Midbrain (tissue), 1 donor: ENCODE measurements at places on chromosomes 5 and 9.

DNA sequence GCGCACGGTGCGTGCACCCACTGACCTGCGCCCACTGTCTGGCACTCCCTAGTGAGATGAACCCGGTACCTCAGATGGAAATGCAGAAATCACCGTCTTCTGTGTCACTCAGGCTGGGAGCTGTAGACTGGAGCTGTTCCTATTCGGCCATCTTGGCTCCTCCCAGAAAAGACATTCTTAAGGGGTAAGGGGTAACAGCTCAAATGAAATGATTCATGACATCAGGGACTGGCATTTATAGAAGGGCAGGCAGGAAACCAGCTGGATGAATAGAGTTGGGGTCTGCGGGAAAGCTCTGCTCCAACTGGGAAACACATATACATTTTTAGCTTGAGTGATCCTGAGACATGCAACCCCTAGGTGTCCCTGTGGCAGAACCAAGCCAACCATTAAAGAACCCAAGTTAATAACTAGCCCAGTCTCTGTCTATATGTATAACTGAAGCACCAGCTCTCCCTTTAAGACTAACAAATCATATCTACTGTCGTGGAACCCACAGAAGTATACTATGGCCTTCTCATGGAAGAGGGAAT lies 119.3 kb downstream of the LMNB1 start:
- no peak for DNase-seq

DNA sequence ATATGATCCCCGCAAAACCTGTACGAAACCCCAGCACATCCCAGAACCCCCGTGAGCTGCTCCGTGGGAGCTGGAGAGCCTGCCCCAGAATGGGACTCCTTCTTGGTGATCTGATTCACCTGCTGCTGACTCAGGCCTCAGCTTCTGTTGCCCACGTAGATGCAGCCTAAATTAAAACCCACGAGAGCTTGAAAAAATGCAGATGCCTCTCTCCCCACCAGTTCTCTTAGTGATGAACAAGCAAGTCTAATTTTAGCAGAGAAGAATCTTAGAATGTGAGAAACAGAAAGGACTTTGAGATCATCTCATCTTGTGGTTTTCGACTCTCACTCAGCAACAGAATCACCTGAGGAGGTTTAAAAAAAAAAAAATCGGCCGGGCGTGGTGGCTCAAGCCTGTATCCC lies 57.6 kb downstream of the TMOD1 start:
- DNase-seq = no peak

DNA sequence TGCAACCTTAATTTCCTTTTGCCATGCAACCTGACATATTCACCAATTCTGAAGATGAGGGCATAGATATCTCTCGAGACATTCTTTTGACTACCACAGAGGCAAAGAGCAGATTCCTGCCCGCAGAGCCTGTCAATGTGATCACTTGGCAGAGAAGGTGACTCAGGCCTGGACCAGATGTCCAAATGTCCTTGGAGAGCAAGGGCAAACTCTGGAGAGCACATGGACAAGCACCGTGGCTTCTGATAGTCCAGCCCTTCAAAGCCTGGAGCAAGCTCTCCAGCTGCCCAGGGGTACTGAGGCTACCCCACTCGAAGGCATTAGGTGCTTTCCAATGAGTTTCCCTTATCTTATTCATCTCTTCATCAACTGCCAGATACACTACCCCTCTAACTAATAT lies 50.4 kb upstream of the ALDH1B1 start:
- DNase-seq = no peak

- DNase-seq = no peak
Measured at GRCh38 chr5:149666212-149666852, 63.8 kb upstream of the PPARGC1B start.

GRCh38 chr5:87717761-87718160 lies 305.0 kb upstream of the CCNH start:
- DNase-seq = no peak

DNA sequence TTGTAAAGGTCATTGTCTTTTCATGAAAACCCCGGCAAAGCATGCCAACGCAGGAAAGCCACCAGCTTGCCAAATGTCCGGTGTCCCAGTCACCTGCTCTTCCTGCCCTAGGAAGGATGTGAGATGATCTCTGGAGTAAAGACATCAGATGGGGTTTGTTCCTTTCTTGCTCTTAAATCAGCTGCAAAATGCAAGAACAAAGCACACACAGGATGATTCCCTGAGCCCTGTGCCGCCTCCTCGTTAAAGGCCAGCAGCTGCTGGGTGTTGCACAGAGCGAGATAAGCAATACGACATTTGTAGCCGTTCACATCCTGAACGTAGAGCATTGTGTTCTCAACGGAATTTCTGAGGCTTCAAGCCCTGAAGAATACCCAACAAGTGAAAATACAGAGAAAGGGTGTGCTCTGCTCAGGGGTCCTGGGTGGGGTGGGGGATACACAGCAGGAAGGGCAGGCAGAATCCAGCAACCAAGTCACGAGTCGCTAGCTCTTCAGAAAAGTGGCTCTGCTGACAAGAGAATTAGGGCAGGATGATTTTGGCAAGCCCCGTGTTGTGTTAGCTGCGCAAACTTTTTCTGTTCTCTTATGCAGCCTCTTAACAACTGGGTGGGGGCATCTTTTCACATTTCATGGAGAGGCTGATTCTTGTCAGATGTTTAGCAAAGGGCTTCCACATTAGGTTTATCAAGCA lies 229.2 kb upstream of the MAP3K1 start:
- no peak for DNase-seq

- no peak for DNase-seq
Measured at GRCh38 chr9:135583688-135584011, 22.1 kb downstream of the PAEP start.

GRCh38 chr9:93141771-93142483 lies 7.9 kb upstream of the NINJ1 start:
- DNase-seq = no peak

DNA sequence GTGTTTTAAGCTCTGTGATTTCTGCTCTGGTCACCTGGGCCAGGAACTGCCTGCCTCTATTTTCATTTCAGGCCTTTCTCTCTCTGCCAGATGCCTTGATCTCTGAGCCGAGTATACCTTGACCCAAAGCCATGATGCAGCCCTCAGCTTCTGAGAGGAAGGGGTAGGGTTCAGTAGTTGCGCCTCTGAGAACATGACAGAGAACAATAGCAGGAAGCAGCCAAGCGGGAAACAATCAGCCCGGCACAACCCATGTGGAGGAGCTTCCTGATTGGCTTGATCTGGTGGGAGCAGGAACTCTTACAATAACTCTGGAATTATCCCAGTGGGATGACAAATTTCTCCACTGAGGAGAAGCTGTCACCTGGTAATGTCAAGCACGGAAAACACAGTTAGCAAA lies 127.4 kb downstream of the PALM2AKAP2 start:
- DNase-seq = peak; percentile 34

DNA sequence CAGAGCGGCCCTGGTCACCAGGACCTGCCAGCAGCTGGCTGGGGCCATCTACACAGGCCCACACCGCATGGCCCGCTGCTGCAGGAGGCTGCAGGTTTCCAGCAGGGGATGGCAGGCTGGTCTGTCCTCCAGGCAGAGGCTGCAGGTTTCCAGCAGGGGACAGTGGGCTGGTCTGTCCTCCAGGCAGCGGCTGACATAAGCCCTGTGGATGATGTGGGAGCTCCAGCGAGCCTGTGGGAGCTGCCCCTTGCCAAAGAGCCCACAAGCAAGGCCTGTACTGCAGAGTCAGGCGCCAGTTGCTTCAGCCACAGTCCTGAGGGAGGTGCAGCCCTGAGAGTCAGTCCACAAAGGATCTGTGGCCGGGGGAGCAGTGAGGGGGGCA lies 18.5 kb downstream of the TPPP start:
- no peak for DNase-seq

DNA sequence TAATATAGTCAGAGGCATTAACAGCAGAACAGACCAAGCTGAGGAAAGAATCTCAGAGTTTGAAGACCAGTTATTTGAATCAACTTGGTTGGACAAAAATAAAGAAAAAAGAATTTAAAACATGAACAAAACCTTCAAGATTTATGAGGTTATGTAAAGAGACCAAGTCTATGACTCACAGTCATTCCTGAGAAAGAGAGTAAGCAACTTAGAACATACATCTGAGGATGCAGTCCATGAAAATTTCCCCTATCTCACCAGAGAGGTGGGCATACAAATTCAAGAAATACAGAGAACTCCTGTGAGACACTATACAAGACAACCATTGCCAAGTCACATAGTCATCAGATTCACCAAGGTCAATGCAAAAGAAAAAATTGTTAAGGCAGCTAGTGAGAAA lies 17.4 kb upstream of the C9orf72 start:
- no peak for DNase-seq

DNA sequence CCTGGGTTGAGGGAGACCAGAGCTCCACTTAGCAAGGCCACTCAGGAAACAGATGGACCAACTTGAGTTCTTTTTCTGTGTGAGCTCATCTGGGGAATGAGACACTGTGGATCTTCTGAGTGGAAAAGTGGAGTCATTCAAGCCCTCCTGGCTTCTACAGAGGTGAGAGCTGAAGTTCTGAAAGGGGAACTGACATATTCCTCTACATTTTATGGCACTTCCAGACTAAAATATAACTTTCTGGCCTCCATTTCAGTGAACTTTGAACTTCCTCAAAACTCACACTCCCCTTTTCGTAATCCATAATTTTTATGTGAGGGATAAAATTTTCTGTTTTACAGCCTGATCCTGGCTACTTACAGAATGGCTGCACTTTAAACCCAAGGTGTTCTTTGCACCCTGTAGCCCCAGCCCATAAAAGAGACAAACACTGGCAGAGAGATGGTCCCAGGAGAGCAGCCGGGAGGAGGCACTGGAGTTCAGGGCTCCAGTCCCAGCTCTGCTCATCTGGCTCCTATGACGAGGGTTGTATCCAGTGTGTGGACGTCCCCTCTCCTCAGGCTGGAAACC lies 10.8 kb downstream of the SPAAR start:
- DNase-seq = no peak

- DNase-seq = no peak
Measured at GRCh38 chr5:749101-749670, 35.3 kb downstream of the ZDHHC11B start.

DNA sequence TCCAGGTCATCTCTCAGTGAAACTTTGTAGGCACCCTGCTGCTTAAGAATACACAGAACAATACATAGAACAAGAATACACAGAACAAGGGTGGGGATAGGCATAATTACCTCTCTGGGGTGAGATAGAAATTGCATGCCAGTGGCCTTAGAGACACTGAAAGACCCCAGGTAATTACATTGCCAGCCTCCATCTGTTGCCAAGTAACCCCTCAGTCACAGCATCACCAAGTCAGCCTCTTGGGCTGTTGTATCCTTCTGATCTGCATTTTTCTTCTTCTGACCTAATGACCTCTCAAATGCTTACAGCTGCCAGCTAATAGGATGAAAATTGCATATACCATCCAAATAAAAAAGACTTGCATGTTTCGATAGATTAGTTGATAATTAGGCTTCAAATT lies 167.7 kb downstream of the GRIA1 start:
- no peak for DNase-seq

- peak; percentile 67 for DNase-seq
Measured at GRCh38 chr5:175059687-175060211, 335.4 kb downstream of the MSX2 start.

DNA sequence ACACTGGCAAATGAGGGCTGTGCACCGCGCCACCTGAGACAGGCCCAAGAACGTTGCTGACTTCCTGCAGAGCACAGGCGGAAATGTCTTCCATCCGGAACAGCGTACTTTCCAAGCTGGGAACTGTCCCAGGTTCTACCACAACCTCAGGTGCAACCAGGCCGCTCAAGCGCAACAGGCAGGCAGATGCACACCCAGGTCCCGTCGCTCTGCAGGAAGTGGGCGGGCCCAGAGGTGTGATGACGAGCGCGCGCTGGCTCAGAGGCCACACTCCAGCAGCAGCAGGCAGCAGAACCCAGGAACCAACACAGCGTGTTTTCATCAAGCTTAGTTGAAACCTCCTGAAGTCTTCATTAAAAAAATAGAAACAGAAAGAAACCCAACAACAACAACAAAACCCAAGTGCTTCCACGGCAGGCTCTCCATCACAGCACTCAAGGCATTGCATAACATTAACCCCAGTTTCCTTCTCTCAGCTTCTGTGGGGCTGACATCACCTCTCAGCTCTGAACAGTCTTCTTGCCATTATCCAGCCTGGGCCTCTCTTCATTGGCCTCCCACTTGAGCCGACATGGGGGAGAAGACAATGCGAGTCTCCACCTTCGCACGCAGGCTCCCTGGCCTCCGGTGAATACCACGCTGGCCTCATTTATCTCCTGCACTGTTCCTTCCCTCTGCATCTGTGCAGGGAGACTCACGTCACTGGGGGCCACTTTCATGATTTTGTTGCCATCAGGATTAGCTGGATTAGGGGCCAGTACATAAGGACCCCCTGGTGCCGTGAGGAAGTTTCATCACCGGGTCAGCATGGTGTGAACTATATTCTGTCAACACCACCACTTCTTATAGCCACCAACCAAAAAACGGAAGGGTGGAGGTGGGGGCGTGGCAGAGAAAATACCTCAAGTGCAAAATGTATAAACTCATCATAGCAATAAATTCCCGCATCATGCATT lies 22.1 kb downstream of the PTCH1 start:
- DNase-seq = no peak

DNA sequence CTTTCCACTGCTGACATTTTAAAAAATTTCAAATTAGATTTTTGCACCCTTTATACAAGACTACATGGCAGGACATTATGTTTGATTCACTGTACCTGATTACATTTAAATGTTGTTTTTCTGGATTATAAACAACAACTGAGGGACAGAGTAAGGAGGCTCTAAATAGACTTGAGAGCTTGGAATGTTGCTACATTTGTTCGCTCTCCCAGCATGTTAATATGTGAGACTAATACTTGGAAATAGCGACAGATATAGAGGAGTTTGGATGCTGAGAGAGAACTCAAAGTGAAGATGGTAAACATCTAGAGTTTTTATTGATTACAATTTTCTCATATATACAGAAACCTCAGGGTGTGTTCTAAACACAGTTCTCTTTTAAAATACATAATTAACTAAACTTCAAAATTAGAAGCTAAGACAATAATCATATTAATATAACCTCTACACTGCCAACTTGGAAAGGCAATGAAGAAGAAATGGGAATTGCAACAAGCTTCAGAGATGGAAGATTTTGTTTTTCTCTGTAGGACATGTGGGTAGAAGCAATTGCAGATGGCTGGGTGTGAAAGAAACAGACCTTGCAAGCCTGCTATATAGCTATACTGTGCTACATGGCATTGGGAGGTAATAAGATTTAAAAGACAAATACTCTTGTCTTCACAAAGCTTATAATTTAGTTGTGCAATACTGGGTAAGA lies 1.4 kb upstream of the NDFIP1 start:
- no peak for DNase-seq

- no peak for DNase-seq
Measured at GRCh38 chr9:27041746-27042145, 36.3 kb upstream of the LRRC19 start.

- DNase-seq = no peak
Measured at GRCh38 chr5:136811086-136811485, 445.7 kb upstream of the TRPC7 start.

- no peak for DNase-seq
Measured at GRCh38 chr9:116247791-116248374, 94.3 kb downstream of the PAPPA start.

DNA sequence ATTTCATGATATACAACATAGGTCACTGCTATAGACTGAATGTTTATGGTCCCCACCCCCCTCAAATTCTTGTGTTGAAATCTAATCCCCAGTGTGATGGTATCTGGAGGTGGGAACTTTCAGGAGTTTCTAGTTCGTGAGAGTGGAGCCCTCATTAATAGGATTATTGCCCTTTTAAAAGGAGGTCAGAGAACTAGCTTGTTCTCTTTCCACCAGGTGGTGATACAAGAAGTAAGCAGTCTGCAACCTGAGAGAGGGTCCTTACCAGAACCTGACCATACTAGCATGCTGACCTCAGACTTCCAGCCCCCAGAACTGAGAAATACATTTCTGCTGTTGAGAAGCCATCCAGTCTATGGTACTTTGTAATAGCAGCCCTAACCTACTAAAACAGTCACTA lies 33.3 kb downstream of the TMEM161B start:
- DNase-seq = no peak
